Kidney (tissue), 22 donors: ENCODE measurements at places on chromosomes 6 and 20. TPM values are rescaled to one million over a fixed set of nuclear protein-coding genes. Genes with fewer than 3 reads are reported as not detected.

Gene CDKN1A
- polyA plus RNA-seq: 46.4 TPM

Gene PRIM2
- 3.0 TPM for polyA plus RNA-seq

Gene BHLHE23
- polyA plus RNA-seq: not detected

Gene PARD6B
- 9.2 TPM for polyA plus RNA-seq

DNA sequence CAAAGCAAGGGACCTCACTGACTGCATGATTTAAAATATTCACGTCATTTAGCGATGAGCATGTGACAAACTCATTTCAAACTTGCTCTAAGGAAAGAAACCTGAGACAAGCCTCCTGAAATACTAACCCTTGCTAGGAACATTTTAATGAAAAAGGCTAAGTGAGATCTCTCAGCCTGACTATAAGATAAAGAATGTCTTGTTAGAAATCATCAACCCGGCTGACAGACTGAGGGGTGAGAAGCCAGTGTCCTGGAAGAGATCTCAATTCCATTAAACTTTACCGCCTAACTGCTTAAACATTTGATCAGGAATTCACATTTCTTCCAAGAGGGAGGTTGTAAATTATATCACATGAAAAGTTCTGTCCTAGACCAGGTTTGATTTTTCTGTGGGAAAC, 274.8 kb upstream of the EXOC2 start:
- no peaks in the 10 kb centered on the region for H3K27me3 ChIP-seq
- DNase-seq: peak; percentile 56

- H3K27ac ChIP-seq: no peak overlapping the region
- H3K4me3 ChIP-seq: no peak overlapping the region
- no peaks in the 10 kb centered on the region for H3K4me1 ChIP-seq
- H3K36me3 ChIP-seq: peaks cover 16% of the 10 kb centered on the region
These were observed 166.5 kb upstream of the SNX9 start for GRCh38 chr6:157656437-157656997.

GRCh38 chr6:53461696-53462095, 83.2 kb downstream of the GCLC start:
- no peaks in the 10 kb centered on the region for H3K27me3 ChIP-seq
- no peaks in the 10 kb centered on the region for H3K36me3 ChIP-seq
- no peaks in the 10 kb centered on the region for H3K4me1 ChIP-seq
- H3K4me3 ChIP-seq: no peak overlapping the region

DNA sequence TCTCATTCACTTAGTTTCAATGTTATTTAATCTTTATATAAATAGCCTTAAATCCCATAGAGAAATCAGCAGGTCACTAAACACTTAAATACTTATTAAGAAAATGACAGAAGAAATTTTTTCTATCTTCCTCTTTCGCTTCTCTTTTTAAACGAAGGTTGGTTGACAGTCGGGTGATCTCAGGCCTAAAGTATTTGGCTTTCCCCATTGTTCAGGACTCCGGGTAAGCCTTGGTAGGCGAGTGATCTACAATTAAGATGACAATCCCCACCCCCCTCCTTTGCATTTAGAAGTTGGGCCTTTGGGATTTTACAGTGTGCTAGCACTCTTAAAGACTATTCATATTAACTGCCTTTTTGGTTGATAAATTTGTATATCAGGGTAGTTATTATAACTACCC, 19.7 kb upstream of the UTRN start:
- H3K4me3 ChIP-seq: no peak overlapping the region
- DNase-seq: no peak
- H3K27me3 ChIP-seq: no peaks in the 10 kb centered on the region
- H3K36me3 ChIP-seq: no peaks in the 10 kb centered on the region
- no peak overlapping the region for H3K27ac ChIP-seq

- no peaks in the 10 kb centered on the region for H3K4me1 ChIP-seq
- DNase-seq: no peak
These were observed 586 bp upstream of the NQO2 start for GRCh38 chr6:2998998-2999617.

- H3K36me3 ChIP-seq: no peaks in the 10 kb centered on the region
- no peaks in the 10 kb centered on the region for H3K4me1 ChIP-seq
- H3K27ac ChIP-seq: no peak overlapping the region
- no peak for DNase-seq
- H3K4me3 ChIP-seq: no peak overlapping the region
These were observed 73.2 kb upstream of the CNKSR3 start for GRCh38 chr6:154583546-154584188.

GRCh38 chr6:143150281-143150680, 89.6 kb downstream of the AIG1 start:
- DNase-seq: no peak
- no peak overlapping the region for H3K4me3 ChIP-seq
- H3K4me1 ChIP-seq: no peaks in the 10 kb centered on the region
- no peak overlapping the region for H3K27ac ChIP-seq
- H3K27me3 ChIP-seq: no peaks in the 10 kb centered on the region

DNA sequence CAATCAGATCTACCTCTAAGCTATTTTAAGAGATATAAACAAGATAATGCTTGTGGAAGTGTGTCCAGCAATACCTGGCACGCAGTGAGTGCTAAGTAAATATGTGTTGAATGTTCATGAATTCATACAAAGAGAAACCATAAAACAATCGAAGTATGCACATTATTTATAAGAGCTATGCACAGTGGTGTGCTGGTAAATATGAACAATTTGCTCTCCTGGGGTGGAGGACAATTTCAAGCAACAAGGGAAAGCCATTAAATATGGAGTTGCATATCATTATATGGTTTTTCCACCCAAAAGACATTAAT, 526.6 kb upstream of the MARCKS start:
- H3K4me3 ChIP-seq: no peak overlapping the region
- H3K27ac ChIP-seq: no peak overlapping the region
- H3K4me1 ChIP-seq: no peaks in the 10 kb centered on the region
- no peaks in the 10 kb centered on the region for H3K27me3 ChIP-seq
- H3K36me3 ChIP-seq: no peaks in the 10 kb centered on the region
- DNase-seq: no peak

DNA sequence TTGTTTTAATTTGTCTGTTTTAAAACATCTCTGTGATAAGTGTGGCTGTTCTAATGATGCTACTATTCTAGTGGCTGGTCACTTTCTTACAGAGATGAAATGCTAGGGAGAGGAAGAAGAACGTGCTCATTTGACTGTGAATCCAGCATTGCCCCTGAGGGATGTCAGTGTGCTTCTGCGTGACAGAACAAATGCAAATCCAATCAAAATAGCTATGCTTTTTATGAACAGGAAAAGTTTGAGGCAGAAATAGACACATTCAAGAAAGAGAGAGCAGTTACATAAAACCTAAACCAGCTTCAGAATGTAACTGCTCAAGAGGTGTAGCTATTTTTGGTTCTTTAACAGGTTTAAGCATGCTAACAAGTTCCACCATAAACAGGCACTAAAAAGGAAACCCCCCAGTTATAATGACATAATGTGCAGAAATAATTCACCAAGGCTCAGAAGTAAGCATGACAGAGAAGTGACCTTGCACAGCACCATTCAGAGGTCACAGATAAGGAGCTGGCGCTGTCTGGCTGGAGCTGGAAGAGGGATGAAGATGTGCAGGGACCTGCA, 385.3 kb downstream of the EPM2A start:
- H3K4me1 ChIP-seq: no peaks in the 10 kb centered on the region
- H3K4me3 ChIP-seq: no peak overlapping the region

DNA sequence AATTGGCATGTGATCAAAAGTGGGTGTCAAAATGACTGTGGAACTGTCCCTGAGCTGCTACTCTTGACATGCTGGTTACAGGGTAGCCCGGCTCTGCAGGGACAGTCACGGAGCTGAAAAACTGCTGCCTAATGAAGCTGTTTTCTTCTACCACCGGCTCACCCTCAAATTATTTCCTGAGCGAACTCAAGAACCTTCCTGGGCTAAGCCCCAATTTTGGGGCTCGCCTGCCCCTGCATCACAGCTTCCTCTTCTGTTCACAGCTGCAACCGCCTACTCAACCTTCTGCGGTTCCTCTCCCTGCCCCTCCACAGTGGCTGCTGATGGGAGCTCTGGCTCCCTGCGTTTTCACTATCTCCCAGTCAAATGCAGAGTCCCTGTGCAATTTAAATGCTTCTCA, 110.8 kb upstream of the MLN start:
- H3K27me3 ChIP-seq: no peaks in the 10 kb centered on the region
- H3K36me3 ChIP-seq: no peaks in the 10 kb centered on the region
- no peaks in the 10 kb centered on the region for H3K4me1 ChIP-seq
- H3K27ac ChIP-seq: no peak overlapping the region
- no peak for DNase-seq
- no peak overlapping the region for H3K4me3 ChIP-seq

DNA sequence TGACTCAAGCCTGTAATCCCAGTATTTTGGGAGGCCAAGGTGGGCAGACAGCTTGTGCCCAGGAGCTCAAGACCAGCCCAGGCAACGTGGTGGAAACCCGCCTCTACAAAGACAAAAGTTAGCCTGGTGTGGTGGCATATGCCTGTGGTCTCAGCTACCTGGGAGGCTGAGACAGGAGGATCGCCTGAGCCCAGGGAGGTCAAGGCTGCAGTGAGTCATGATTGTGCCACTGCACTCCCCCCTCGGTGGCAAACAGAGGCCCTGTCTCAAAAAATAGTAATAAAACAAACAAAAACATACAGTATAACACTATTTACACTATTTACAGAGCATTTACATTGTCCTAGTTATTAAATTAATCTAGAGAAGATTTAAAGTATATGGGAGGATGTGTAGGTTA, 56.0 kb upstream of the PIM1 start:
- no peaks in the 10 kb centered on the region for H3K36me3 ChIP-seq
- peaks cover 9% of the 10 kb centered on the region for H3K4me1 ChIP-seq
- DNase-seq: peak; percentile 24
- H3K27me3 ChIP-seq: no peaks in the 10 kb centered on the region
- H3K27ac ChIP-seq: no peak overlapping the region
- H3K4me3 ChIP-seq: no peak overlapping the region

DNA sequence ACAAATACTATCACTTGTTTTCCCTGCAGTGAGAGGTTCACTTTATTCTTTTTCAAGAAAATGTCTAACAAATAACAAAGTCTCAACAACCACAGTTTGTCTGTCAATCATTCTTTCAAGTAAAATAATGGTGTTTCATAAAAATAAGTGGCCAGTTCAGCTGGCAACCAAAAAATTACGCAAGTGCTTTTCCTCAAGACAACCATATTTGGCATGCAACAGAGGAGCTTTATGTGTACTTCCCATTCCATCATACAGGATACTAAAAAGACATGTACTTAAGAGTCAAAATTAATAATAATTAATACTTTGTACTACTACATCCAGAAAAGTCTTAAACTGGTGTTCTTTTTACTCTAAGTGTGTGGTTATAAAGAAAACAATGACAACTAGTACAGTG, 34.6 kb downstream of the ATG5 start:
- H3K36me3 ChIP-seq: no peaks in the 10 kb centered on the region
- H3K4me3 ChIP-seq: no peak overlapping the region
- H3K27me3 ChIP-seq: no peaks in the 10 kb centered on the region
- no peak for DNase-seq
- H3K27ac ChIP-seq: no peak overlapping the region

- H3K27ac ChIP-seq: no peak overlapping the region
- no peaks in the 10 kb centered on the region for H3K27me3 ChIP-seq
- no peaks in the 10 kb centered on the region for H3K4me1 ChIP-seq
- no peaks in the 10 kb centered on the region for H3K36me3 ChIP-seq
- no peak for DNase-seq
These were observed 1.4 kb downstream of the RAET1E start for GRCh38 chr6:149896491-149896890.

GRCh38 chr6:145883263-145883662, 68.7 kb upstream of the FBXO30 start:
- H3K27ac ChIP-seq: no peak overlapping the region
- H3K4me1 ChIP-seq: no peaks in the 10 kb centered on the region
- H3K36me3 ChIP-seq: no peaks in the 10 kb centered on the region
- H3K4me3 ChIP-seq: no peak overlapping the region
- no peak for DNase-seq

DNA sequence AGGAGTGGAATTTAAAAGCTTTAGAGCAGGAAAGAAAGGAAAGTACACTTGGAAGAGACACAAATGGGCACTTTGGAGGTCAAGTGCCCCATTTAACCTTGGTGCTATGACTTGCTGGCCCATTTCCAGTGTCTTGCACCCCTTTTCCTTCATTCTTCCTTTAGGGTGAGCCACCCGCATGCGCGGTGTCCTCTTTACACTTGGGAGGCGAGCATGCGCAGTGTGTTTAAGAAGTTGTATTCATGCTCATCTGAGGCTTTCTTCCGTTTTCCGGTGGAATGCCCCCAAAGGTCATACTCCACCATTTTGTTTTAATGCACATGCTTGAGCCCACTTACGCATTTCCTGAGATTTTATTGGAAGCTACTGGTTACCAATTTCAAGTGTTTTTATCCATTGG, 29.1 kb downstream of the TMEM170B start:
- H3K4me3 ChIP-seq: no peak overlapping the region
- H3K36me3 ChIP-seq: no peaks in the 10 kb centered on the region
- DNase-seq: no peak
- no peak overlapping the region for H3K27ac ChIP-seq
- H3K4me1 ChIP-seq: no peaks in the 10 kb centered on the region

GRCh38 chr6:13457577-13457976, 29.8 kb downstream of the GFOD1 start:
- H3K4me3 ChIP-seq: no peak overlapping the region
- no peaks in the 10 kb centered on the region for H3K4me1 ChIP-seq
- no peak overlapping the region for H3K27ac ChIP-seq
- H3K27me3 ChIP-seq: no peaks in the 10 kb centered on the region
- no peaks in the 10 kb centered on the region for H3K36me3 ChIP-seq

DNA sequence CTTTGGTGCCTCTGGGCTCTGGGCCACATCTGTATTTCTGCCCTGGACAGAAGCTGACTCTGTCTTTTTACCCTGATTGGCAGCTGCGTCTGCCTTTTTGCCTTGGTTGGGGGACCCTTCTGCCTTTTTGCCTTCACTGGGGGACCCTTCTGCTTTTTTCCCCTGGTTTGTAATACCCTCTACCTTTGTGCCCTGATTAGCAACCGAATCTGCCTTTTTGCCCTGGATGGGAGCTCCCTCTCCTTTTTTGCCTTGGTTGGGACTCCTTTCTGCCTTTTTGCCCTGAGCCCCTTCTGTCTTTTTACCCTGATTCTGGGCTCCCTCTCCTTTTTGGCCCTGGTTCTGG, 23.4 kb downstream of the RRBP1 start:
- H3K4me1 ChIP-seq: peaks cover 24% of the 10 kb centered on the region
- DNase-seq: no peak
- H3K27ac ChIP-seq: no peak overlapping the region

DNA sequence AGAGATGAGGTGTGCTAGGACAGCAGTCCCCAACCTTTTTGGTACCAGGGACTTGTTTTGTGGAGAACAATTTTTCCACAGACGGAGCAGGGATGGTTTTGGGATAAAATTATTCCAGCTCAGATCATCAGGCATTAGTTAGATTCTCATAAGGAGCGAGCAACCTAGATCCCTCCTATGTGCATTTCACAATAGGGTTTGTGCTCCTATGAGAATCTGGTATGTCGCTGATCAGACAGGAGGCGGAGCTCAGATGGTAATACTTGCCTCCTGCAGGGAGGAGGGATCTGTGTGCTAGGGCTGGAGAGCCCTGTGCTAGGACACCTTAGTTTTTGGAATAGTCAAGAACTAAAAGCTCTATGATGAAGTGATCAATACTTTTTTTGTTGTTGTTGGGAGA, 2.5 kb downstream of the SMIM13 start:
- no peak for DNase-seq
- peaks cover 3% of the 10 kb centered on the region for H3K4me1 ChIP-seq
- H3K27ac ChIP-seq: no peak overlapping the region
- H3K36me3 ChIP-seq: no peaks in the 10 kb centered on the region
- H3K27me3 ChIP-seq: no peaks in the 10 kb centered on the region
- no peak overlapping the region for H3K4me3 ChIP-seq
